Activated naive CD4-positive, alpha-beta T cell (primary cell): ENCODE measurements at places on chromosomes 7 and 10.

DNA sequence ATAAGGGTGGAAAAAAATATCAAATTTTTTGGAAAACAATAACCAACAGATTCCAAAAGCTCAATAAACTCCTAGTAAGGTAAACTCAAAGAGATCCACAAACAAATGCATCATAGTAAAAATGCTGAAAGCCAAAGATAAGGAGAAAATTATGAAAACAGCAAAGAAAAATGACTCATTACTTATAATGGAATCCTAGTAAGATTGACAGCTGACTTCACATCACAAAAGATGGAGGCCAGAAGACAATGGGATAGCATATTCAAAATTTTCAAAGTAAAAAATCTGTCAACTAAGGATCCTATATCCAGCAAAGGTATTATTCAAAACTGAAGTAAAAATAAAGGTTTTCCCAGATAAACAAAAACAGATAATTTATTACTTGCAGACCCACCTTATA is 183.4 kb upstream of the VIPR2 start:
- no peak for DNase-seq

DNA sequence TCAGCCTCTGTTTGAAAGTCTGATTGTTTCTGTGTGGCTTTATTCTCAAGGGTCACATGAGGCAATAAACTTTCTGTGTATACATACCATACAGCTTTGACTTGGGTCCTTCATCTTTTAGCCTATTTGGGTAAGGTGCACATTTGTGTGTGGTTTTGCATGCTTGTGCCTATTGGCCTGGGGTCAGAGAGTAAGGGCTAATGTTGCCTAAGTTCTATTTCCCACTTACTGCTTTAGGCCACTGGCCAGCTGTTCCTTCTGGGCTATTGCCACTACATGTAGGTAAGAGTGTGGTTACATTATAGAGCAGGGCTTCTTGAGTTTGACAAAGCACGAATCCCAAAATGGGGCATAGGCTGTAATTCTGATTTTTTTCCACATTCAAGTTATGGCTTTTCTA is 21.8 kb downstream of the BBIP1 start:
- DNase-seq = no peak

DNA sequence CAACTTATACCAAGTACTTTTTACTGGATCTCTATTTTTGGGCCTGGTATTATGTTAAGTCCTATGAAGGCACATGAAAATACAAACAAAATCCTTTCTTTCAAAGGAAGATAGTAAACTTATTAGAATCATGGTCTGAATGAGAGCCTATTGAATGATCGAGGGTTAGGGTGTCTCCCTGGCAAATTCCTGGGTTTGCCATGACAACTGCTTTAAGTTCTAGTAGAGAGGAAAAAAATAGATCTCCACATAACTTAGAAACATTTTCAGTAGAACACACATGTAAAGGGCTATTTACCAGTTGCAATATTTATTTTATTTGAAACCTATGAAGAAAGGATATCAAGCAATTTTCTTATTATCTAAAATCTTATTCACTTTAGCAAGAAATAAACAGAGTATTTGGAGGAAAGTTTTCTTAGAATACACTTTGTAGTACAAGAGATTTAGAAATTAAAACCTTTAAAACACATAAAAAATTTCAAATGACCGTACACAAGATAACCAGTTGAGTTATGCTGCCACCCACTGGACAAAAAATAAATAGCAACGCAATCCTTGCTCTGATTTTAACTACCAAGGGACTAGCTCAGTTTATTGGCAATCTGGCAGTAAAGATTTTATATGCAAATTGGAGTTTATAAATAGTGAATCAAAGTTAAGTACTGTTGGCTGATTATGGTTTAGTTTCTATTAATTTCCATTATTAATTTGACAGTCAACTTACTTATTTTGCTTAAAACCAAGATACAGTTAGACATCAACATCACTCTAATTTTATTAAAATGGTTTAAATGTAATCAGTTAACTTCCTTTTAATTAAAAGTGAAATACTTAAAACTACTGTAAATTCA is 33.9 kb downstream of the CACUL1 start:
- peak; percentile 51 for DNase-seq

GRCh38 chr7:52715701-52716100 is 319.7 kb upstream of the POM121L12 start:
- no peak for DNase-seq

- DNase-seq = no peak
Observed at GRCh38 chr7:151378011-151378410, 31.8 kb downstream of the WDR86 start.
